ENCODE measurements at places on chromosomes 11 and 22.

DNA sequence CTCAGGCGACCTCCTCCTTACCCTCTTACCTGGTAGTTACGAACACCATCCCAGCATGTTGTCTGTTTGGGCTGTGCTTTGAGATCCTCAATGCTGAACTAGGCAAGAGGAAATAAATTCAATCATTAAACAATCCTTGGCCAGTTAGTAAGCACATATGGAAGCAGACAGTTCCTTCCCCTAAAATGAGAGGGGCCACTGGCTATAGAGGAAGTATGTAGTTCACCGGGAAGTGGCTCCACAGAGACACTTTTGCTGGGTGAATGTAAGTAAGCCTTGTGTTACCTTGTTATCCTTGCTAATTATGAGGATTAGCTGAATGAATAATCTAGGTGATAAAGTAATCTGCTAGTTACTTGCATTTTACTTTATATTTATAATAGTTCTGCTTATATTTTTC lies 2.9 kb downstream of the THYN1 start:
- no peak for DNase-seq

DNA sequence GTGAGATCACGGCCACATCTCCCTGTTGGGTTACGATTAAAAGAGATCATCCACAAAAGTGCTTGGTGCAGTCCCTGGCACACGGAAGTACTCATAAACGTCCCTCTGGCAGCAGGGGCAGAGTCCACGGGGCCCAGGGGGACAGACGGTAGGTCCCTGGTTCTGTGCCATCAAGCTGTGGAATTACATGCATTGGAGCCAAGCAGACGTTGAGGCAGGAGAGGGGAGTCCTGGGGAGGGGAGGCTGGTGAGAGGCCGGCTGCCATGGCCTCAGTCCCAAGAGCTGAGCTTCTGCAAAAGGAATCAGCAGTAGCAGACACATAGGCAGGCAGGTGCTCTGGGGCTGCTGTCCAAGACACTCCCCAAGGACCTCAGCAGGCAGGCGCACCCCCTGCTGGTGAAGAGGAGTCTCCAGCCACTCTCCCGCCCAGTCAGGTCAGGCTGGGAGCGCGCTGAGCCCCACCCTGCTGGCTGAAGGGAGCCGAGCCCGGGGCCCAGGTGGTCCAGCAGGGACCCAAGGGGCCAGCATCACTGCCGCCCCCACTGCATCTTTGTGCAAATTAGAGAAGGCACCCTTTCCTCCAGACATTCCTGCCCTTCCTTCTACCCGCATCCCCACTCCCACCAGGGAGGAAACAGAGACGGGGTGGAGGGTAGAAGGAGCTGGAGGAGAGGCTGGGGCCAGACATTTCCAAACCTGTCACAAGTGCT lies 7.6 kb upstream of the KCTD17 start:
- peak; percentile 30 for DNase-seq

GRCh38 chr11:20112291-20113148 lies 47.8 kb downstream of the DBX1 start:
- DNase-seq: no peak

- no peak for DNase-seq
Measured at GRCh38 chr11:129328756-129329155, 46.9 kb upstream of the BARX2 start.

DNA sequence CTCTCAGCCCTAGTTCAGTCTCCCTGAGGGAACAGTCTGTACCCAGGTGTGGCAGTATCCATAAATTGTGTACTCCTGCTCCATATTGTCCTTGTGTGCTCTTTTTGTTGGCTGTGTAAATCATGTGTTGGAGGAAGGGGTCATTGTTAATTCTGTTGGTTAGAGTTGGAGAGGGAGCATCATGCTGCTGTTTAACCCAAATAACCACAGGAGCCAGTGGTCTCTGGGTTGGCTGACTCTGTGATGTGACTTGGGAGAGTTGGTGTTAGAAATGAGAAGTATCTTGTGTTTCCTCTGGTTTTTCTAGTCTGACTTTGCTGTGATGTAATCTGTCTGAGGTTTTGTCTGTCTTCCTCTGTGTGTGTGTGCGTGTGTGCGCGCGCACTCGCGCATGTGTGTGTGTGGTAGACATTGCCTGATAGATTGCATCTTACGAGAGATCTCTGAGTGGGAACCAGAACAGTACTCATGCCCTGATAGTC lies 30.5 kb downstream of the CTNND1 start:
- DNase-seq: peak; percentile 90

- DNase-seq: no peak
Measured at GRCh38 chr11:96035740-96036078, 111.8 kb upstream of the MTMR2 start.

- DNase-seq: no peak
Measured at GRCh38 chr11:114017723-114018122, 41.8 kb upstream of the ZBTB16 start.

DNA sequence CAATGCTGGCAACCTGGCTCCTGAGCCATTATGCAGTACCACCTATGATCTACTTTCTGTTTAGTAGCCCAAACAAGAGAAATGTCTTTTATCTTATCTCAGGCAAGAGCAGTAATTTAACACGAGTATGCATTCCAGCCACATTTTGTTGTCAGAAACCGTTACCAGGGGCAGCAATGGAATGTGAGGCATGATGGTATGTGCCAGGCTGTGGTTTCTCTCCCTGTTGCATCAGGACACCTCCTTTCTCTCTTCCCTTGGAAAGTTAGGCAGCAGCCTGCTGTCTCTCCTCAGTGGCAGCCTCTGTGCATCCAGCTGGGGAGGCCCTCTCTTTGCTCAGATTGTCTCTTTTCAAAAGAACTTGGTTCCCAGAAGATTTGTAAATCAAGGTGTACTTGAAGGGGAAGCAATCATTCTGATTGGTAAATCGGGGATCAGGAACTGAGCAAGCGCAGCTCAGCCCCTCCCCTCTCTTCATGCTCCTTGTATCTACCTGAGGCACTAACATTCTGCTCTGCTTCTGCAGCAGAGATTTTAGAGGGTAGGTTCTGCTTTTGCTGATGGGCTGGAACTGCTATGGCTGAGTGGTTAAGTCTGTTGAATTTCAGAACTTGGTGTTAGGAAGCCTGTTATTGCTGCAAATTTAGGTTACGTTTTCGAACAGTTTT lies 229.2 kb downstream of the ADAMTS15 start:
- DNase-seq: no peak

- DNase-seq: no peak
Measured at GRCh38 chr11:106424111-106424510, 346.6 kb downstream of the AASDHPPT start.

Measured in naive B cell (primary cell).